Lower lobe of right lung (tissue), 2 donors: ENCODE measurements at places on chromosomes 1 and 21.

DNA sequence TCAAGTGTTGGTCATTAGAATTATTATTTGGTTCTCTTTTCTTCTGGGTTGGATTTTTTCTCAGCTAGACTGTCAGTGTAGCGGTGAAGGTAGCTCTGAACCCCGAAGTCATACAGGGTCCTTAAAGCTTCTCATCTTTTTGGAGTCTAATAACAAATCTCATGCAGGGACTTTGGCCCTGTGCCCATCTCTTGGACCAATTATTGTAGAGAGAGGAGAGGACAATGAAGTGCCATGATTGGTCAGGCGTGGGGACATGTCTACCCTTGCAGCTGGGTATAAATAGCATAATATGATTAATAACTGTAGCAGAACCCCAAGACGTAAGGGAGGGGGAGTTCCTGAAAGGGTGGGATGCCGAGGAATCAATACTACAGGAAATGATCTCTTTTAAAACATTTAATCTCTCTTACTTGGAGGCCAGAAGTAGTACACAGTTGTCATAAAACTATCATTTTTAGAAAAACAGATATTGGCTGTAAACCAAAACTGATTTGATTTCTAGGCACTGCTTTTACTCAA is 8.8 kb downstream of the MAGI3 start:
- no peaks in the 10 kb centered on the region for H3K27me3 ChIP-seq
- peaks cover 15% of the 10 kb centered on the region for H3K4me1 ChIP-seq
- no peak overlapping the region for H3K27ac ChIP-seq
- no peak for DNase-seq

GRCh38 chr1:7395251-7395650 is 375.8 kb upstream of the VAMP3 start:
- no peaks in the 10 kb centered on the region for H3K27me3 ChIP-seq
- H3K36me3 ChIP-seq = no peaks in the 10 kb centered on the region
- no peak for DNase-seq

DNA sequence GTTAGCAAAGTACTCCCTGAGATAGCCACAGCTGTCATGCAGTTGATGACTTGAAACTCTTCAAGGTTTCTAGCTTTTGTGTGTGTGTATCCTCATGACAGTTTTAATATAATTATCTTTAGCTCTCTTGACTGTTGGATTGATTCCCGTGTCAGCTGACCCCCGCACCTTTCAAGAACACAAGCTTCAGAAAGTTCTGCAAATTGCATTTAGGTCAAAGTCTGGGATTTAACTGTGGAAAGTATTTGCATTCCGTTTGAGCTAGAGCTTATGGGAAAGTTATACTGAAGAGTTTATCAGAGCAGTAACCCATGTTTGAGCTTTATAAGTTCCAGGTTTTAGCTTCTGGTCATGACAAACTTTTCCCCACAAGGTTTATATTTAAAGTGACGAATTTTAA is 380.1 kb upstream of the CHRM3 start:
- no peaks in the 10 kb centered on the region for H3K27me3 ChIP-seq
- no peak for DNase-seq
- no peak overlapping the region for H3K4me3 ChIP-seq
- H3K36me3 ChIP-seq = no peaks in the 10 kb centered on the region
- no peaks in the 10 kb centered on the region for H3K4me1 ChIP-seq

GRCh38 chr1:14511796-14512585 is 86.5 kb upstream of the KAZN start:
- H3K4me1 ChIP-seq = no peaks in the 10 kb centered on the region
- DNase-seq = no peak
- no peak overlapping the region for H3K27ac ChIP-seq
- H3K27me3 ChIP-seq = no peaks in the 10 kb centered on the region

GRCh38 chr1:9589144-9589718 is 520 bp downstream of the TMEM201 start:
- peak; percentile 44 for DNase-seq
- no peaks in the 10 kb centered on the region for H3K27me3 ChIP-seq
- H3K36me3 ChIP-seq = no peaks in the 10 kb centered on the region
- H3K27ac ChIP-seq = peak overlapping the region; percentile 64
- H3K4me1 ChIP-seq = peaks cover 33% of the 10 kb centered on the region

GRCh38 chr1:26785611-26786436 is 1.9 kb upstream of the PIGV start:
- H3K36me3 ChIP-seq = peaks cover 11% of the 10 kb centered on the region
- H3K27me3 ChIP-seq = no peaks in the 10 kb centered on the region
- peak overlapping the region; percentile 90 for H3K4me3 ChIP-seq
- peaks cover 62% of the 10 kb centered on the region for H3K4me1 ChIP-seq

DNA sequence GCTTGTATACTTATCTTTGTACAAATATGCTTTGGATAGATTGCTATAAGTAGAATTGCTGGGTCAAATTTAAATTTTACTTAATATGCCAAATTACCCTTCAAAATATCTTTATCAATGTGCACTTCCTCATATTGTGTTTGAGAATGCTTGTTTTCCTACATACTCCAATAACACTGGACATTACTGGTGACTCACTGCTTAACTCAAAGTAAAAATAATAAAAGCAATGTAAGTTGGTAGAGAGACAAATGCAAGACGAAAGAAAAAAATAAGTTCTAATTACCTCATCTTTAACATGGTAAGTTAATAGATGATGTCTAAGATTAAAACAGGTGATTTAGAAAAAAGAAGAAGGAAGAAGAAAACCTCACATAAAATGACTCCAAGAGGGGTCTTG is 7.9 kb upstream of the SH3GLB1 start:
- no peak overlapping the region for H3K27ac ChIP-seq
- H3K4me1 ChIP-seq = no peaks in the 10 kb centered on the region
- no peak for DNase-seq
- no peaks in the 10 kb centered on the region for H3K27me3 ChIP-seq
- H3K36me3 ChIP-seq = no peaks in the 10 kb centered on the region

GRCh38 chr1:1048765-1049164 is 25.3 kb downstream of the RNF223 start:
- H3K4me3 ChIP-seq = no peak overlapping the region
- no peaks in the 10 kb centered on the region for H3K4me1 ChIP-seq
- DNase-seq = no peak
- H3K36me3 ChIP-seq = peaks cover 50% of the 10 kb centered on the region

- DNase-seq = no peak
- no peaks in the 10 kb centered on the region for H3K4me1 ChIP-seq
- no peaks in the 10 kb centered on the region for H3K27me3 ChIP-seq
- H3K4me3 ChIP-seq = no peak overlapping the region
These were observed 7.3 kb upstream of the FAM78B start for GRCh38 chr1:166174108-166174507.

DNA sequence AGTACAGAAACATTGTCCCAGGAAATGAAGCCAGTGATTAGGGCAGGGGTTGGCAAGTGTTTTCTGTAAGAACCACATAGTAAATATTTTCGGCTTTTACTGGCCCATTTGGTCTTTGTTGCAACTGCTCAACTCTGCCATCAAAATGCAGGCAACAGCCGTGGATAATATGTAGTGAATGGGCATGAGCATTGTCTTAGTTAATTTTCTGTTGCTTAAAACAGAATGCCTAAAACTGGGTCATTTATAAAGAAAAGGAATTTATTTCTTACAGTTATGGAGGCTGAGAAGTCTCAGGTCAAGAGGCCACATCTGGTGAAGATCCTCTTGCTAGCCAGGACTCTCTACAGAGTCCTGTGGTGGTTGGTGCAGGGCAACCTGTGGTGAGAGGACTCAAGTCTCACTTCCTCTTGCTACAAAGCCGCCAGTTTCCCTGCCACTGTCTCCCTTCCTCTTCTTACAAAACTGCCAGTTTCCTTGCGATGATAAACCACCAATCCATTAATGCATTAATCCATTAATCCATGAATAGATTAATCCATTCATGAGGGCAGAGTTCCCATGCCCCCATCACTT is 166.4 kb downstream of the PSMG1 start:
- peak; percentile 72 for DNase-seq
- H3K27ac ChIP-seq = no peak overlapping the region
- H3K27me3 ChIP-seq = no peaks in the 10 kb centered on the region
- peaks cover 29% of the 10 kb centered on the region for H3K4me1 ChIP-seq
- no peaks in the 10 kb centered on the region for H3K36me3 ChIP-seq

DNA sequence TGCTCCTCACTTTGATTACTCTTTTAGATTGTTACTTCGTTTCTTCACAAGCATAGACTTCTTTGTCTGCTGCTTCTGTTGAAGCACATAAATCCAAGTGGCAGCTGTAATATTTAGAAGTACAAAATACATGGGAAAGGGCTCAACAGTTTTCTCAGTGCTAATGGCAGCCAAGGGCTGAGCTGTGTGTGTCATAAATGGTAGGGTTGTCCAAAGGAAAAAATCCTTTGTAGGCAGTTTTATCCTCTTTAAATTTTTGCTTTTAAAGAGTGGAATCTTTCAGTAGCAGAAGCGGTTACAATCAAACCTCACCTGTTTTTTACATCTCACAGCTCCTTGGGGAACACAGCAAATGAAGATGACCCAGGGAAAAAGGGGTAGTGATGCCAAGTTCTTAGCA is 650.8 kb downstream of the PLPP3 start:
- H3K27me3 ChIP-seq = no peaks in the 10 kb centered on the region
- no peaks in the 10 kb centered on the region for H3K36me3 ChIP-seq
- DNase-seq = no peak

DNA sequence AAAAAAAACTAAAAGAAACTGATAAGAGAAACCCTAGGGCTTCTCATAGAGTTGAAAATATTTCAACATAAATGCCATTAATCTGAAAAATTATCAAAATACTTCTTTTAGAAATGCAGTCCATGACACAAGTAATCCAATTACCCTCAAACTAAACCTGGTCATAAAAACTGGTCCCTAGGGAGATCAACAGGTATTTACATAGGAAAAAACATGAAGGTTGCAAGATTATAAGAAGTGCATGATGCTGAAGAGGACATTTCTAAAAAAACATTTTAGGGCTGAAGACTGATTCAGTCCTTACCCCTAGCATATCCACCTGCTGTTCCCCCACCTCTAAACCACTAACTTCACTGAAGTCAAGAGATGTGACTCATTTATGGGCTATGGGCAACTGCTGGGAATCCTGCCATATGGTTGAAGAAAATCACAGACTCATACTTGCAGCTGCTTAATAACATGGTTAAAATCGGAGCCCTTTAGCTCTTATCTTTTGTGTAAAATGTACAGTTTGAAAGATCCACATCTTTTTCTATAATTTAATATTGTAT is 131.0 kb upstream of the RUNX1 start:
- H3K27me3 ChIP-seq = no peaks in the 10 kb centered on the region
- no peak overlapping the region for H3K27ac ChIP-seq
- no peaks in the 10 kb centered on the region for H3K4me1 ChIP-seq
- no peaks in the 10 kb centered on the region for H3K36me3 ChIP-seq

- no peak for DNase-seq
- H3K4me3 ChIP-seq = no peak overlapping the region
- H3K27ac ChIP-seq = no peak overlapping the region
- H3K27me3 ChIP-seq = no peaks in the 10 kb centered on the region
These were observed 9.8 kb upstream of the GJA8 start for GRCh38 chr1:147892731-147893214.

- no peak overlapping the region for H3K4me3 ChIP-seq
- no peak for DNase-seq
- H3K36me3 ChIP-seq = peaks cover 3% of the 10 kb centered on the region
- H3K27me3 ChIP-seq = no peaks in the 10 kb centered on the region
- H3K4me1 ChIP-seq = no peaks in the 10 kb centered on the region
These were observed 286.5 kb downstream of the NFIA start for GRCh38 chr1:61368876-61369275.

DNA sequence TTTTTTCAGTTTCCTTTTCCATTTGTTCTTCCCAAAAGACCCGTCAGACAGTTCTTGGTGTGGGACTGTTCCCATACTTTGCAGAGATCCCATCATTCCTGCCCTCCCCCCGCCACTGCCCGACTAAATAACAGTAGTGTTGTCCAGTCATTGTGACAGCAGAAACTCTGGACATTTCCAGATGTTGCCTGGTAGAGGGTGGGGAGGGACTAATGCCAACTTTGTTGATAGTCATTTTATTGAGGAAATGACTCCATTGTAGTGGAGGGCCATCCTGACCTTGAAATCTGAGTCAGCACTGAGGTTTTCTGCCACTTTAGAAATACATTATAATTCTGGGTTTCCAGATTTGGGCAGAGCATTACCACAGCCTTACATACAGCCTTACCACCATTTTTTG is 85.4 kb downstream of the CEP350 start:
- H3K4me1 ChIP-seq = no peaks in the 10 kb centered on the region
- H3K27me3 ChIP-seq = no peaks in the 10 kb centered on the region
- peaks cover 75% of the 10 kb centered on the region for H3K36me3 ChIP-seq

DNA sequence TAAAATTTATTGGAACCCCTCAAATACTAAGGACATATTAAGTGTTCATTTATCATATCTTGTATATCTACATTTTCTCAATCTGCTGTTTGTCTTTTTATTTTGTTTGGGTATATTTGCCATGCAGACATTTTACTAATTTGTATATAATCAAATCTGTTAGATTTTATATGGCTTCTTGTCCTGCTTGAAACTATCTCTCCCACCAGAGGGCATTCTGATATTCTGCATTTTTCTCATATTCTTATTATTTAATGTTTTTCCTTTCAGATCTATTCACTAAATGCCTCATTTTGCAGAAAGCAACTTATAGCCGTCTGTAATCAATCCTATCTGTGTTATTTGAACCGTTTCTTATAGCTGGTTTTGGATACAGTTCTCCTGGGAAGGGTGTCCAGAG is 745.5 kb downstream of the LRRIQ3 start:
- no peak overlapping the region for H3K4me3 ChIP-seq
- no peak for DNase-seq
- H3K4me1 ChIP-seq = no peaks in the 10 kb centered on the region
- no peaks in the 10 kb centered on the region for H3K36me3 ChIP-seq

- H3K27me3 ChIP-seq = no peaks in the 10 kb centered on the region
- H3K4me3 ChIP-seq = no peak overlapping the region
- no peak for DNase-seq
- H3K27ac ChIP-seq = no peak overlapping the region
- H3K36me3 ChIP-seq = no peaks in the 10 kb centered on the region
These were observed 91.7 kb downstream of the COL24A1 start for GRCh38 chr1:86064899-86065298.

DNA sequence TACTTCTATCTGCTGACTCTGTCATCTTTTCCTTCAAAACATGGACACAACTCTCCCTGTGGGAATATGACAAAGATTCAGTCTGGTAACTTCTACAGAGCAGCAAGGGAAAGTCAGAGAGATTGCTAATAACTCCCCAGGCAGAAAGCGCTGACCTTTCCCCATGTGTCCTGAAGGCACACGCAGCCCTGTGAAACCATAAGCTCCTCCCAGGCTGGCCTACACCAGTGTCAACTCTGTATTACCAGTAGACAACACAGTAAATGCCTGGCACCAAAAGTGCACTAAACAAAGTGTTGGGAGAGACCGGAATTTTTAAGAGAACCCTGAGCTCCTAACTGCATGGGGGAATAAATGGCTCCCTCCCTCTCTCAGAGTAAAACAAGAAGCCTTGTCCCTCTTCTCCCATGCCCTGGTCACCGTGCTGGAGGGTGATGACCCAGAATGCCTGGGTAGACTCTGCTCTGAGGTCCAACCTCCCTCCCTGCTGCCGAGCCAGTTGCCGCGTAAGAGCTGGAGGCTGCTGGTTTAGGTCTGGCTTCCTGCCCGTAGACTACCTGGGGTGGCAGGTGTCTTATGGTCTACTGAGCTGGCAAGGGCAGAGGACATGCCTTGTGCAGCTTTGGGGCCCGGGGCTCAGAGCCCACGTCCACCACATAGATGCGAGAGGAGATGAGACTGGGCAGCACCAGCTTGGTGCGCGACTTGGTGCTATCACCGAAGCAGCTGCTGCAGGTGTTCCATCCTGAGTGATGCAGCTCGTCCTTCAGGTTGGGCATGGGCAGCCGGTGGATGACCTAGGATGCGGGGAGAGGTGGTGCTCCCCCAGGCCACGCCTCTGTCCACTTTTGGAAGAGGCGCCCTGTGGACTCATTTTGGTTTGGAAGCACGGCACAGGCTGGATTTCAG is 3.9 kb downstream of the SELENBP1 start:
- peaks cover 49% of the 10 kb centered on the region for H3K4me1 ChIP-seq
- no peaks in the 10 kb centered on the region for H3K27me3 ChIP-seq
- DNase-seq = peak; percentile 32
- no peak overlapping the region for H3K4me3 ChIP-seq
- H3K36me3 ChIP-seq = peaks cover 59% of the 10 kb centered on the region
- no peak overlapping the region for H3K27ac ChIP-seq
